ENCODE measurements at places on chromosomes 4 and X.
A peak's percentile ranks its signal among the peaks of the same experiment; 100 is the strongest.

DNA sequence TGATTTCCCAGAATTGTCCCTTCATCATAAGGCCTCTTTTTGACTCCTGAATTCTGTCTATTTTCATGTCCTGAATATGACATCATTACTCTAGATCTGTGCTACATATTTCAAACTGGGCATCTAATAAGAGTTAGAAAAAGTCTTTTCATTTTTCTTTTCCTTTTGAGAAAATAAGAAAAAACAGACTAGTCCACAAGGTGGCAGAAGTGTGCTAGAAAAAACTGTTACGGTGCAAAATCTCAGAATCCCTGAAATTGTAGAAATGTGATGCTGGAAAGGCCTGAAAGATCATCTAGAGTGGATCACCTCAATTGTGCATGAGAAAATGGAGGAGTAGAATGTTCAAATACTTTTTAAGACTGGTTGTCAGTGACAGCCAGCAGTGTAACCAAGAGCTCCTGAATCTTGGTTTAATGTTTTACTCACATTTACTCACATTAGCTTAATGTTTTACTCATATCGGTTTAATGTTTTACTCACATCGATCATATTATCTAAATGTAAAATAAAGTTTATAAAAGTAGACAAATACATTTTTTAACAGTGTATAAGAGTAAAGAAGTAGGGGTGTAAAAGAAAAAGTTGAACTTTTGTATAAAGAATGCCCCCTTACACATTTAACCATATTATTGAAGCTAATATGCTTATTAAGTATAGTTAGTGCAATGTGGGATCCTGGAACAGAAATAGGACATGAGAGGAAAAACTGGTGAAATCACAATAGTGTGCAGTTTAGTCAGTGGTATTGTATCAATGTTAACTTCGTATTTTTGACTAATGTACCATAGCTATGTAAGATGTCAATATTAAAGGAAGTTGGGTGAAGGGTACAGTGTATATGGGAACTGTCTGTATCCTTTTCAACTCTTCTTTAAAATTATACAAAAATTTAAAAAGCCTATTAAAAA, 15.2 kb downstream of the ASB11 start:
- no peak for DNase-seq

- no peak for DNase-seq
These were observed 43.9 kb upstream of the PDLIM5 start for GRCh38 chr4:94407846-94408245.

- no peak for DNase-seq
These were observed 1.0 kb downstream of the GABRA3 start for GRCh38 chrX:152450076-152450475.

DNA sequence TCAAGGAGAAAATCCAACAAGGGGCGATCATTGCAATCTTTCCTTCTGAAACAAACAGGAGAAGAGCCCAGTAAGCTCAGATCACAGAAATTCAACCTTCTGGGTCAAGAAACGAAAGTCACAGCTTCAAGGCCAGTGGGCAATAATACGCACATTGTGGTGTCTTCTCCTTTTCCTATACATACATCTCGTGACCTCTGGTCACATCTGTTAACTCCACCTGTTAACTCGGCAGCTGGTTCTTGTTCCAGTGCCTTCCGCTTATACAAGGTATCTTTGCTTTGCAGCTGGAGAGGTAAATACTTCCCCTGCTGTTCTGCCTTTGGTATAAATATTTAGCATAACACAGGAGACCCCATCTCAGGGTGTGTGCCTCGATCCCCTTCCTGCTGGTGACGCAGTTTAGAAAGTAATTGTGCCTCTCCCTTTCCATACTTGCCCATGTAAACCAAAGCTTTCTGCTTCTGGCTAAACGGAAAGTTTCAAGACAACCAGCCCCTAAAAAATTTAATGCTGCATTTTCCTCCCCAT, 45.0 kb downstream of the CCDC149 start:
- no peak for DNase-seq

GRCh38 chr4:67288964-67289363, 256.3 kb downstream of the CENPC start:
- DNase-seq = no peak

- DNase-seq = no peak
These were observed 77.9 kb downstream of the ADGRL3 start for GRCh38 chr4:61277785-61278760.

- DNase-seq = no peak
These were observed 185.3 kb downstream of the KIT start for GRCh38 chr4:54843106-54843505.

DNA sequence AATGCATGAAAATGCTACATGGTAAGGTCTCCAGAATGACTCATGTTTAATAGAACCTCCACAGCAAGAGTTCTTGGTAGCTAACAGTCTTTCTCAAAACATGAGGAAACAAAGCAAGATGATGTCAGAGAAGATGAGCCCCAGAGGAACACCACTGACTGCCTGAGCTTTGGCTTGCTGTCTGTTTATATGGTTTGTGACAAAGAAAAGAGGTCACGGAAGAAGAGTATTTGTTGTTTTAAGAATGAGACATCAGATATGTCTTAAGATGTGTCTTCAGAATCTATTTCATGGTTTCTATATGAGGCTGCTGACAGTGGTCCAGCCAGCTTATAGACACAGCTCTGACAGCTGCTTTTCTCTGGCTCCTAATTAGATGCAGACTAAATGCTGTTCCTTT, 18.8 kb upstream of the AREG start:
- no peak for DNase-seq

DNA sequence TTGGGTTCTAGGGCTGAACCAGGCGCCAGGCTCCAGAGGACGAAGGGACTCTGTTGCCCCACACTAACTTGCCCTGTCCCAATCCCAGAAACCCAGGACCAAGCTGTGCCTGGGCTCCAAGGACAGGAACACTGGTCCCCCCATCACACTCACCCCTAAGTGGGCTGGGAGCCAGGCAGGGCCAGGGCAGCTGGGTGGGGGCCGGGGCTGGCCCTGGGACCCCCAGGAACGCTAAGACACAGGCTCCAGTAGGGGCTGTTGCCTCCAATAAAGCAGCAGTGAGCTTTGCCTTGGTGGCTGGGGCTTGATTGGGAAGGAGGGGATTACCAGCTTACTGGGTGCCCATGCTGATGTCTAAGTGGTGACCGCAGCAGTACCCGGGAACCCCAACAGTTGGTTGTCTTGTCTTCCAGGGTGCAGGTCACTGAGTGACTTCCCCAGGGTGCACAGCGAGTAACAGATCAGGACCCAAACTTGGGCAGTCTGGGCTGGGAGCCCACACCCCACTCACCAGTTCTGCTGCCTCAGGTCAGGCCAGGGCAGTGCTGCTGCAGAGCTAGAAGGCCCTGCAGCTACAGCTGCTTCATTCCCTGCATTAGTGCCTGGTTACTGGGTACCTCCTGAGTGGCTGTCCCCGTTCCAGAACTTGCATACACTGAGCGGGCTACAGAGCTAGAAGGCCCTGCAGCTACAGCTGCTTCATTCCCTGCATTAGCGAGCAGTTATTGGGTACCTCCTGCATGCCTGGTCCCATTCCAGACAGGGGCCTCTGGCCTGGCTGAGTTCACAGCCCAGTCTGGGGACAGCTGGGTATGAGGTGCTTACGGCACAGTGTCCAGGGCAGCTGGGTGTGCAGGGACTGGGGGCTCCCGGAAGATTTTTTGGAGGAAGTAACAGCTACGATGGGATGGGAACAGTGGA, 9.4 kb upstream of the ADD1 start:
- DNase-seq = no peak

- no peak for DNase-seq
These were observed 220.5 kb downstream of the IDS start for GRCh38 chrX:149284616-149285015.

DNA sequence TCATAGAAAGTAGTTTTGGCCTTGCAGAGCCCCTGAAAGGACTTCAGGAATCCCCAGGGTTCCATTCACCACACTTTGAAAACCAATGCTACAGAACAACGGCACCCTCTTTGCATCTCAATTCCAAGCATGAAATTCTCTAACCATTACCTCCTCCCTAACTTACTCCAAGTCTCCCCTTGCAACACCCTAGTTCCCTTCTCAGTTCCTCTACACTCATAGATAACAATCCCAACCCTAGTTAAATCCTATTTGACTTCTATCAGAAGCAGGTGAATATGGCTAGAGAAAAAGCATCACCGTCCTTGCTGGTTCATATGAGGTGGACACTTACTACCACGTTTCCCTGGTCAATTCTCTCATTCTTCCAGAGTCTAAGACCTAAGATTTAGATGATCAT, 2.4 kb downstream of the RCHY1 start:
- no peak for DNase-seq

DNA sequence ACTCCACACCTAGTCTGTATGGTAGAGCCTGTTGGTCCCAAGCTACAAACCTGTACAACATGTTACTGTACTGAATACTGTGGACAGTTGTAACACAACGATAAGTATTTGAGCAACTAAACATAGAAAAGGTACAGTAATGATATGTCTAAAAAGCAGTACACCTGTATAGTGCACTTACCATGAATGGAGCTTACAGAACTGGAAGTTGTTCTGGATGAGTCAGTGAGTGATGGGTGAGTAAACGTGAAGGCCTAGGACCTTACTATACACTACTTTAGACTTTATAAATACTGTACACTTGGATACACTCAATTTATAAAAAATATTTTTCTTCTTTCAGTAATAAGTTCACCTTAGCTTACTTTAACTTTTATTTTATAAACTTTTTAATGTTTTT, 104.0 kb downstream of the TMA16 start:
- no peak for DNase-seq

DNA sequence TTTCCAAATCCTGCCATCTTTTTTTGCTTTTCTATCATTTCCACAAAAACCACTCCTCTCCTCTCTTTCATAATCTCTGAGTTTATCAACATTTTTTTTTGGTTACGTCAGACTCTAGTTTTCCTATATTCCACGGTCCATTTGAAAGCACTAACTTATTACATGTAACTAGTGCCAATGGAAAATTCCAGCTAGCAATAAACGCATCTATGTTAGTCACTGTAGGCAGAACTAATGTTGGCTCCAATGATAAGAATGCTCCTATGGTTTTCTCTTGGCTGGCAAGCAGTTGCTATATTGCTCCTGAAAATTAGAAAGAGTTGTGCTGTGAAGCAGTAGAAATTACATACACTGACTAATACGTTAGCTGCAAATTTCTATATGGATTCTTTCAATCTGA, 634.6 kb upstream of the FTHL17 start:
- no peak for DNase-seq

DNA sequence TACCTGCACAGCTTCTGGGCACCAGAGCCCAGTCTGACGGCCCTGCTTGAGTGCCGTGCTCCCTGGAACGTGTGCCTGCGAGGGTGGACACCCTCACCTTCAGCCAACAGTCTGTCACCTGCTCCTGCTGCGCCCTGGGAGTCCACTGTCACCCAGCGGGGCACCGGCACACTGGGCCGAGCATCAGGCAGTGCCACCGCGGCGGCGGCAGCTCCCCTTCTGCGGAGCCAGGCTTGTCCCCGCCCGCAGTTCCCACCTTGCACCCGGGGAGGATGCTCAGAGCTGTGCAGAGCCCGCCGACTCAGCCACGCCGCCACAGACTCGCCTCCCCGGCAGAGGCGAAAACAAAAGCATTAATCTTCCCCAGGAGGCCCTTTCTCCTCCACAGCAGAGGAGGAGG, 86.8 kb downstream of the ABLIM2 start:
- DNase-seq = no peak

DNA sequence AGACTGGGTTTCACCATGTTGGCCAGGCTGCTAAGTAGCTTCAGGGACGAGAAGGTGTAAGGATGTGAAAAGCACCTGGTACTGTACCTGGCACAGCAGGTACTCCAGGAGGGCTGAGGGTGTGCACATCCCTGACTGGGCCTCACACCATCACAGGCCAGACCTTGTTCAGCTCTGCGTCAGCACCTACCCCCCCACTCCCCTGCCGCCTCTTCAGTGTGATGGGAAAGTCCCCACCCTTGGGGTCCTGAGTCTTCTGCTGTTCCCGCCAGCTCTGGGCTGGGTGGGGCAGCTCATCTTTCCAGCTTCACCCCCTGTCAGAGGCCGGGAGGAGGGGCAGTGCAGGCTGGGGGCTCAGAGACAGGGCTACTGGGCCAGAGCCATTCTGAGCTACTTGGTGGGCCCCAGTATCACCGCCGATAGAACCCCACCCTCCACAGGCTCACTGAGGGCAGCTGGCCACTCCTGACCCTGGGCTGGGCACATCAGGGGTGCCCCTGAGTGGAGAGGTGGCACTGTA, 6.7 kb upstream of the SH3BP2 start:
- DNase-seq = peak; percentile 52

DNA sequence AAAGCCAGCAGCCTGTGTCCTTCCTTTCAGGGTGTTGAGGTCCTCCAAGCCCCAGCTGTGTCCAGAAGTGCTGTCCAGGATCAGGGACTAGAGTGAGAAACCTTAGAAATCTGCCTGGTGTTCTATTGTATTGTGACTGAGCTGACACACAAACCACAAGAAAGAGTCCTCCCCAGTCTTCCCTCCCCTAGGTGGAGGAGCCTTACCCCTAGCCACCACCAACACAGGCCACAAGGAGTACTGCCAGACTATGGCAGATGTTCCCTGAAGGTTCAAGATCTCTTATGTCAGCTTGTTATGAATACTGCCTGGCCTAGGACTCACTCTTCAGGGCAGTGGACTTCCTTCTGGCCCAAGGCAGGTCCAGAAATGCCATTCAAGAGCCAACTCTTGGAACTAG, 514.1 kb upstream of the PITX2 start:
- no peak for DNase-seq

DNA sequence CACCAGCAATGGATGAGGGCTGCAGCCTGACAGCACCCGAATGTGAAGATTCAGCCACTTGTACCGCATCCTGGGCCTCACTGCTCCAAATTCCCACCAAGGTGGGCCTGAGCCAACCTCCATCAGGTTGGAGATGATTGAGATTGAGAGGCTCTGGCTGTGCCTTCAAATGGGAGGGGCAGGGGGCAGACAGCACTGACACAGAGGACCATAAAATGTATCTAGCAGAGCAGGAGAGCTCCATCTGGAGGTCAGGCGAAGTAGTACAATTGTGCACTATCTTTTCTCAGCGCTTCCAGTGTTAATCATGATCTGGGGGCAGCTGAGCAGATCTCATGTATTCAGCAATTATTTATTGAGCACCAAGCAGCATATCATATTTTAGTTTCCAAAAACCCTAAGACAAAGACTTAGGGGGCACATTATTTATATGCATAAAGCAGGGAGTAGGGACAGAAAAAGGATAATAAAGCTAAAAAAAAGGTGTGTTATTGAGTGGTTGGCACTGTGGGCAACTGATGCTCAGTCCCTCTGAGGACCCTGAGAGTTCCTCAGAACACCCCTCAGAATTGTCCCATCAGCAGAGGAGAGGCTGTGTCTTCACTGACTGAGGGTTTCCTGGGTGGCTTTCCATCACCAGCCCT, 31.6 kb upstream of the C1QTNF7 start:
- peak; percentile 8 for DNase-seq

- DNase-seq = no peak
These were observed 85.1 kb upstream of the ADAD1 start for GRCh38 chr4:122293374-122294365.

GRCh38 chr4:98739751-98740150, 81.3 kb upstream of the TSPAN5 start:
- no peak for DNase-seq

Measured in activated T-helper 1 cell treated with anti-CD3 and anti-CD28 coated beads, Interleukin-2, amount 50 U/mL, for 16 hours (primary cell).